ENCODE measurements at places on chromosomes 3 and 15.

DNA sequence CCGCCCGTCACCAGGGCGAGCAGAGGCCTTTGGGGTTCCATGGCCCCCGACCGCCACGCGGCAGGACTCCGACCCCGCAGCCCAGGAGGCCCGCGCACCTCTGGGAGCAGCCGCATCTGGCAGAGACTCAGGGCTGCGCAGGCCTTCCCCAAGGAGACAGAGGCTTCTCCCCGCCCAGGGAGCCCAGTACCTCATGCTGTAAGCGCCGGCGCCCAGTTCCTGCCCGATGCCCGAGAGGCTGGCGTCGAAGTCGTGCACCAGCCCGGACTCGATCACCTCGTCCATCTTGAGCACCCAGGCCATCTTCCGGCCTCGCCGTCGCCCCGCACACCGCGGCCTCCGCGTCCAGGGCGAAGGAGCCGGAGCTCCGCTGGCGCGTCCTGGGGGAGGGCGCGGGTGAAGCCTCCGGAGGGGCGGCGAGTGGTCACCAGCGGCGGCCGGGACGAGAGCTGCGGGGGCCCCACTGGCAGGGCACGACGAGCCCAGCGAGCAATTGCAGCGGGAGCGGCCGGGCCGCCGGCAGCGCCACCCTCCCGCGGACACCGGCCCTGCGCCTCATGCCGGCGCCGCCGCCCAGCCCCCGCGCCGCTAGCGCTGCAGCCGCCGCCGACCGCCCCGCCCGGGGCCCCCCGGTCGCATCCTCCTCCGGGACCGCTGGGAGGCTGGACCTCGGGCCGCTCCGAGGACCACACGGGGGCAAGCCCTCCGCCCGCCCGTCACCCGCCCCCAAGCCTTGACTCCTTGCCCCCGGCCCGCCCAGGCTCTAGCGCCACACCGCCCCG lies 468 bp downstream of the UBP1 start:
- DNase-seq: peak; percentile 9

DNA sequence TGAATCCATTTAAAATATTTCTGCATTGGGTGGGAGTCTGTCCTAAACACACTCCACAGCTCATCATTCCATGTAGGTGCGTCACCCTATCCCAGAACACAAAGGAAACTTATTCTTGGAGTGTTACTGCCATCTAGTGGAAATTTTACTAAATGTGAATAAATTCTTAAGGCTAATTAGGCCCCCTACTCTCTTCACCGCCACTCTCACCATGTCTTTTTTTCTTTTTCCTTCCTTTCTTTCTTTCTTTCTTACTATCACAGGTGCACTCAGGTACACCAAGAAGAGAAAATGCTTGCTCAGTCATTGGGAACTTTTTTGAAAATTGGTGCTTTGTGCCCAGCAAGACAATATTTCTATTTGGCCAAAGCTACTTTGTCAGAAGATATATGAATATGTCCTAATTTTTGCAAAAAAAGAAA lies 26.4 kb upstream of the ATP8B4 start:
- DNase-seq: peak; percentile 65

- peak; percentile 57 for DNase-seq
Observed at GRCh38 chr3:179452176-179452564, 900 bp upstream of the GNB4 start.

DNA sequence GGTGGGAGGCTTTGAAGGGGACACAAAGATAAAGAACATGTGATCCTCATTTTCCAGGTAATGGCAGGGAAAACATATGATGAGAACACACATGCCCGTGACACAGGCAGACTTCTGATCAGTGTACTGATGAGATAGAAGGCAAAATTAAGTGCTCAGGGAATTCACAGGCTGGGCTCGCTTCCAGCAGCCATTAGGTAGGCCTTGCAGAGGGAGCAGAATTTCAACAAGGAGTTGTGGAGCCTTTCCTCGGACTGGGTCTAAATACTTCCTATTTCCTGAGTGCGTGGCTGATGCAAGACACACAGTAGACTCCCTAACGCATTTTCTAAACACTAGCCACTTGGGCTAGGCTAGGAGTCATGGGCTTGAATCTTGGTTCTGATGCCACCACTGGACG lies 74.0 kb upstream of the ETV5 start:
- DNase-seq: no peak

DNA sequence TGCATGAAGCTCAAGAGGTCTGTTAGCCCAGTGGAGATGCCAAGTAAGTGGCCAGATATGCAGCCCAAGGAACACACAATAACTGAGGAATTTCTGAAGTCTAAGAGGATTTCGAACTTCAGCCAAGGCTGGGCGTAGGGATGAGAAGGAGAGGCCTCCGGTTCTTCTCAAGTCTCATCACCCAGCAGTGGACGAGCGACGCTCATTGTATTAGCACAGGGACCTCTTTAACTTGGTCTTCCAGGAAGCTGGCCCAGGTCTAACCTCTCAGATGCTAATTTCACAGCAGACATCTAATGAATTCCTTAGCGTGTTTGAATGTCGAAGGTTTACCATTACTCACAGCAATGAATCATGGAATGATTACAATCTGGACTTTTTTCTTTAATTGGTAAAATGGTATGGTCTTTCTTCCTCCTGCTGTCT lies 85.0 kb downstream of the HES1 start:
- DNase-seq: no peak

GRCh38 chr3:5456199-5456598 lies 268.7 kb downstream of the EDEM1 start:
- DNase-seq: no peak

GRCh38 chr3:112786002-112786590 lies 60.6 kb downstream of the CD200R1L start:
- DNase-seq: no peak

- DNase-seq: peak; percentile 6
Observed at GRCh38 chr3:130838898-130839600, 54.8 kb upstream of the ATP2C1 start.

DNA sequence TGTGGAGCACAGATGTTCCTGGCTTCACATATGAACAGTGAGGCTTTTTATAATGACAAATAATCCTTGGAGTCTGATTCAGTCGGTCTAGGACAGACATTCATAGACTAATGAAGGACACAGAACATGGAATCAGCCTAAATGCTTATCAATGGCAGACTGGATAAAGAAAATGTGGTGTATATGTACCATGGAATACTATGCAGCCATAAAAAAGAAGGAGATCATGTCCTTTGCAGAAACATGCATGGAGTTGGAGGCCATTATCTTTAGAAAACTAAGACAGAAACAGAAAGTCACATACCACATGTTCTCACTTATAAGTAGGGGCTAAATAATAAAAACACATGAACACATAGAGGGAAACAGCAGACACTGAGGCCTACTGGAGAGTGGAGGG lies 19.9 kb upstream of the LPP start:
- DNase-seq: no peak

- DNase-seq: no peak
Observed at GRCh38 chr3:28743271-28743670, 394.6 kb upstream of the AZI2 start.

- no peak for DNase-seq
Observed at GRCh38 chr15:88234711-88235110, 21.8 kb downstream of the NTRK3 start.

- peak; percentile 14 for DNase-seq
Observed at GRCh38 chr3:102037209-102037608, 187.9 kb downstream of the NFKBIZ start.

DNA sequence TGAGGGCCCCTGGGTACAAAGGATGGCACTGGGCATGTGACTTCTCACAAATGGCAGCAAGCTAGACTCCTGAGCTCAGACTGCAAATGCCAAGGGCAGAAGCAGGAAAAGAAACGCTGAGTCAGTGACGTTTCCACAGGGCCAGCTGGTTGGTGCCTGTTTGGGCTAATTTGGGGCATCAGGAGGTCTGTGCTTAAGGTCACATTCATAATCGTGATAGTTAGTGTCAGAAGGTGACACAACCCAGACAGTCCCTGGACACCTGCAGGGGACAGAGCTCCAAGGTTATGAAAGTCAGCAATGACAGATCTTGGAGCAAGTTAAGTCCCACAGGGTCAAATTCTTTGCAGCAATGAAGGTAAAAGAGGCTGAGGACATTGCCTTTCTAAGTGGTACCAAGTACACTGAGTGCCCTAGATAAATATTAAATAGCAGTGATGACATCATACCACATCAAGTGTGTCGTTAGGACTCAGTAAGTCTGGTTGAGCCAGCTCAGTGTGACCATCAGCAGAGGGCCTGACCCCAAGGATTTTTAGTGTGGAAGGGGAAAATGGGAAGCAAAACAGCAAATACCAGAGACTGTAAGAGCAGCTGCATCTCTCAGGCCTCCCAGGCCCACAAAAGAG lies 556.9 kb upstream of the CFAP20DC start:
- DNase-seq: no peak

DNA sequence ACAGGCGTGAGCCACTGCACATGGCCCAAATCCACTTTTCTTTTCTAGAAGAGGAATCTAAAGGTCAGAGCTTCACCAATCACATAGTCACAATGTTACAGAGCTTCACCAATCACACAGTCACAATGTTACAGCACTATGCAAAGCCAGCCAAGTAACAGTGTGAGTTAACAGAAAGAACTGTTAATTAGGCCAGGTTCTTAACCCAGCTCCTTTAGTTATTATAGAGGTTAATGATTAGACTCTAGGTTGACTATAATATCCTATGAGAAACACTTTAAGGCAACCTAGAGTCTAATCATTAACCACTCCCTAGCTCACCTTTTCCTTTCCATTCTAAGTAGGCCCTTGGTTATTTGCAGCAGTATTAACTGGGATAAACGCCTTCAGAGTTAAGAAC lies 54.0 kb downstream of the TASOR start:
- no peak for DNase-seq

DNA sequence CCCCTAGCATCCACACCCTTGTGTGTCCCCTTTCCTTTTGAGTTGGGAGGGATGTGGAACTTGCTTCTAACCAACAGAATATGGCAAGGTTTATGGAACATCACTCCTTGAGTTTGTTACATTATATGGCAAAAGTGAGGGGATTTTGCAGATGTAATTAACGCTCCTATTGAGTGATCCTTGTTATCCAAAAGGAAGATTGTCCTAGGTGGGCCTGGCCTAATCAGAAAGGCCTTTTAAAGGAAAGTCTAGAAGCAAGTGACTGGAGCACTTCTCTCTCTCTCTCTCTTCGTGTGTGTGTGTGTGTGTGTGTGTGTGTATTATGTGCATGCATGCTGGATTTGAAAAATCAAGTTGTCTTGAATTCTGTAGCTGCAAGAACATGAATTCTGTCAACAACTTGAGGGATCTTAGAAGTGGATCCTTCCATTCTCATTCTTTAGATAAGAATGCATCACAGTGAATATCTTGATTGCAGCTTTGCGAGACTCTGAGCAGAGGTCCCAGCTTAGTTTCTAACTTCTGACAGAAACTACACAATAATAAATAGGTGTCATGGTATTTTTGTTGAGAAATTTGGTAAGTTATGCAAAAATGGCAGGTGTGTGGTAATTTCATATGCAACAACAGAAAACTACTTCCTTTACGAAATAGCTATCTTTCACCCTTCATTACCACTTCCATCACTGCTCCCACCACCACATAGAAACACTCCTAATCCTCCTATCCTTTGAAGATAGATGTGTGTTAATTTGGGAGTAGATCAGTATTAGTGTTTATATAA lies 360.9 kb upstream of the CBLB start:
- no peak for DNase-seq

GRCh38 chr3:72947715-72948490 lies 48.7 kb upstream of the PPP4R2 start:
- no peak for DNase-seq

DNA sequence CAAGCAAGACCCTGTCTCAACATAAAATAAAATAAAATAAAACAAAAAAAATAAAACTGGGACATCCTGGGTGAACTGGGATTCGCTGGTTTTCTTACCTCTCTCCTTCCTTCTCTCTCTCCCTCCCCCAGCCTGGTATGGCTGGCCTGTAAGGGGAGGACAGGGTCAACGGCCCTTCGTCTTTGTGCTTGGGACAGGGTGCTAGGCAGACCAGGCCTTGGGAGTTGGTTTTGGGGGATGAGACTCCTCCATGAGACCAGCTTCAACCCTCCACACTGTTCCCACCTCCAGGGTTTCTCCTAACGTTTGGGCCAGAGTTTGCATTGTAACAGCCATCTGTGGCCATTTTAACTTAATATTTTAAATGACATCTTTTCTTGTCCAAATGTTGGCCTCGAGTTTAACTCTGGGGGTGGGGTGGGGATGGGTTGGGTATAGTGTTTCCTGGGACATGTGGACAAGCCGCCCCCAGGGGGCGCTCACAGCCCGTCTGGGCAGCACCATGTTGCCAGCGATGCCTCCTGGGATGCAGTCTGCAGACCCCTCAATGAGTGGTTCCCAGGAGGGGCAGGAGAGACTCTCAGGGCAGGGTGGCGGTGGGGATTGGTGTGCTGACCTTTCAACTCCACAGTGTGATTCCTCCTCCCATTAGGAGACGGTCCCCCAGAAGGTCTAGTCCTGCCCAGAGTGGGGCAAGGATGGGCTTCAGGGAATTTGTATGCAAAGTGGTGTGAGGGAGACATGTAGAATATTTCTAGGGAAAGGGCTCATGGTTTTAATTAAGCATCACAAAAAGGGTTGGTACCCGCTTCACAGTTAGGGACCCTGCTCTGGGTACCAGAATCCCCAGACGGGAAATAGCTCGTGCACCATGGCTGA lies 37.7 kb upstream of the LCTL start:
- peak; percentile 31 for DNase-seq

- peak; percentile 73 for DNase-seq
Observed at GRCh38 chr3:21752749-21753347, 1.8 kb upstream of the ZNF385D start.

Data from fibroblast of gingiva (primary cell).